Lung (tissue), 17 donors: ENCODE measurements at places on chromosomes 3 and 15. TPM values are rescaled to one million over a fixed set of nuclear protein-coding genes. Genes with fewer than 3 reads are reported as not detected.

The TRPM7 gene
- 77.7 TPM for total RNA-seq

The CIB2 gene
- total RNA-seq, result 2.8 TPM

The DALRD3 gene
- 37.7 TPM for total RNA-seq

The ARHGEF26 gene
- 45.5 TPM for total RNA-seq

The BCL2A1 gene
- total RNA-seq, result 27.4 TPM

The DPPA4 gene
- total RNA-seq, result 1.8 TPM

The SLITRK3 gene
- total RNA-seq, result 0.28 TPM

The SLC22A13 gene
- total RNA-seq, result not detected

The CTXND1 gene
- 2.4 TPM for total RNA-seq

DNA sequence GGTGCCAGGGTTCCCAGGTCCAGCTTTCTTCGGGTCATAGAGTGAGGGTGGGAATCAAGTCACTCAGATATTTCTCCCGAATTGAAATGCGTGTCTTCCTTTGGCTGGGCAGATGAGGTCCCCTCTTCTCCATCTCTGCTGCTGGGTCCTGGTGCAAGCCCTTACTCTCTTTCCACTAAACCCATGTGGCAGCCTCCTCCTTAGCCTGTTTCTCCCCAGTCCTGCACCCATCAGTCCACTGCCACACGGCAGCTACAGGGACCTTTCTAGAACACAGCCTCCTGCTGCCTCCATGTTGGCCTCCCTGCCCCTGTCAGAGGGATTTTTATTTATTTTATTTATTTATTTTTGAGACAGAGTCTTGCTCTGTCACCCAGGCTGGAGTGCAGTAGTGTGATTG lies 237.4 kb upstream of the CTDSPL start:
- H3K27me3 ChIP-seq, result no peaks in the 10 kb centered on the region
- no peak overlapping the region for H3K4me3 ChIP-seq
- peaks cover 29% of the 10 kb centered on the region for H3K4me1 ChIP-seq
- H3K27ac ChIP-seq, result no peak overlapping the region
- no peak for DNase-seq
- peaks cover 2% of the 10 kb centered on the region for H3K36me3 ChIP-seq

DNA sequence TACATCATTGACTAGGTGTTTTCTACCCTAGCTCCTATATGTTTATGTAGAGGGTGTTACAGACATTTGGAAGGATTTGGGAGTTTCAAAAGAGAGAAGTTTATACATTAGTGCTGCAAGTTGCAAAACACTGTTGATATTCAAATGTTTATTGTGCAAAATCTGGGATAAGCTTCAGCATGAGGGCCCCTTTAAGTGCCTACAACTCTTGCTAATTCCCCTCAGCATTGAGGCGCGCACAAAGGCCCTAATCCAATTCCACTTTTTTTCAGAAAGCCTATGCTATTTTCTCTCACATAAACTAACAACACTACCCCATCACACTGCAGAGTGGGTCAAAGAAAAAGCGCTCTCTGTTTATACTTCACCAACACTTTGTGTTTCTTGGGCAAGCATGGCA lies 208.0 kb downstream of the NR2F2 start:
- no peaks in the 10 kb centered on the region for H3K27me3 ChIP-seq
- no peaks in the 10 kb centered on the region for H3K36me3 ChIP-seq
- H3K27ac ChIP-seq, result no peak overlapping the region
- peak; percentile 45 for DNase-seq
- no peaks in the 10 kb centered on the region for H3K4me1 ChIP-seq

DNA sequence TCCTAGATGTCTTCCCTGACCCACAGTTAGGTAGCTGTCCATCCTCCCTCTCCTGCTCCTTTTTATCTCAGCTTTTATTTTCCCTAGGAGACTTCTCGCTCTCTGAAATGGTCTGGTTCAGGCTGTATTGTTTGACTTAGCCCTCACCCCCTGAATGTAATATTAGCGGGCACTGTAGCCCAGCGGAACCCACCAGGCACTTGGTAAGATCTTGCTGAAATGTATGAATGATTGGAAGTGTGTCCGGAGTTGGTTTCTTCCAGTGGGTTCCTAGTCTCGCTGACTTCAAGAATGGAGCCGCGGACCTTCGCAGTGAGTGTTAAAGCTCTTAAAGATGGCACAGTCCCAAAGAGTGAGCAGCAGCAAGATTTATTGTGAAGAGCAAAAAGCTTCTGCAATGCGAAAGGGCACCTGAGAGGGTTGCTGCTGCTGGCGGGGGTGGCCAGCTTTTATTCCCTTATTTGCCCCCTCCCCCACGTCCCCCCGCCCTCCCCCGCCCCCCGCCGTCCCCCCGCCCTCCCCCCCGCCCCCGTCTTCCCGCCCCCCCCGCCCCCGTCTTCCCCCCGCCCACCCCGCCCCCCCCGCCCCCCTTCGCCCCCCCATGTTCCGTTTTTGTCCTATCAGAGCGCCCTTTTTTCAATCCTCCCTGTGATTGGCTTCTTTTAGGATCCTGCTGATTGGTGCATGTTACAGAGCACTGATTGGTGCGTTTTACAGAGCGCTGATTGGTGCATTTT lies 694 bp upstream of the EEFSEC start:
- H3K36me3 ChIP-seq, result peaks cover 14% of the 10 kb centered on the region
- no peak overlapping the region for H3K4me3 ChIP-seq
- DNase-seq, result no peak
- H3K4me1 ChIP-seq, result no peaks in the 10 kb centered on the region
- no peaks in the 10 kb centered on the region for H3K27me3 ChIP-seq
- peak overlapping the region; percentile 91 for H3K27ac ChIP-seq

- peaks cover 29% of the 10 kb centered on the region for H3K36me3 ChIP-seq
- DNase-seq, result no peak
- no peaks in the 10 kb centered on the region for H3K4me1 ChIP-seq
- no peak overlapping the region for H3K4me3 ChIP-seq
- no peaks in the 10 kb centered on the region for H3K27me3 ChIP-seq
These were observed 55.4 kb downstream of the SETD2 start for GRCh38 chr3:47108546-47108945.

GRCh38 chr3:58191361-58191991 lies 19.3 kb downstream of the DNASE1L3 start:
- H3K36me3 ChIP-seq, result no peaks in the 10 kb centered on the region
- no peak for DNase-seq
- no peak overlapping the region for H3K4me3 ChIP-seq
- no peaks in the 10 kb centered on the region for H3K4me1 ChIP-seq
- no peak overlapping the region for H3K27ac ChIP-seq

DNA sequence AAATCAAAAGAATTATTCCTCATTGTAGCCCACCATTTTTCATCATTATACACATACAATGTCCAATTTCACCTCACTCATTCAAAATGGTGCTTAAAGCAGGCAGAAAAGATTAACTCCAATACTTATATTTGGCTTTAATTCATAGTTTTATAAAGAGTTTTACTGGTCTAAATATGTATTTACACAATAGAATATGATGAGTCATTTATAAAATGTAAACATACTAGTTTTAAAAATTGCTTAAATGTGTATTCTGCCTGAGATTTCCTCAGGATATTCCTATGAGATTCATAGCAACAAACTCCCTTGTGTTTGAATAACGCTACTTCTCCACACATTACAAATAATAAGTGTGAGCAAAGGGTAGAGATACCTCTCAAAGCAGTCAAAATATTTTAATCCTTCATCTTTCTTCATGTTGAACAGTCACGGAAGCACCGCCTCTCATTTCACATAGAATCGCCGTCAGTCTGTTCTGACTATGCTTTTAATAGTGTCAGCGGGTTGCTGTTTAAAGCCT lies 75.7 kb upstream of the GBE1 start:
- no peaks in the 10 kb centered on the region for H3K36me3 ChIP-seq
- peaks cover 7% of the 10 kb centered on the region for H3K4me1 ChIP-seq
- no peak overlapping the region for H3K4me3 ChIP-seq

GRCh38 chr15:32965897-32966296 lies 228.6 kb downstream of the FMN1 start:
- H3K27me3 ChIP-seq, result no peaks in the 10 kb centered on the region
- H3K4me3 ChIP-seq, result no peak overlapping the region
- H3K4me1 ChIP-seq, result no peaks in the 10 kb centered on the region
- peak overlapping the region; percentile 42 for H3K27ac ChIP-seq
- DNase-seq, result no peak

DNA sequence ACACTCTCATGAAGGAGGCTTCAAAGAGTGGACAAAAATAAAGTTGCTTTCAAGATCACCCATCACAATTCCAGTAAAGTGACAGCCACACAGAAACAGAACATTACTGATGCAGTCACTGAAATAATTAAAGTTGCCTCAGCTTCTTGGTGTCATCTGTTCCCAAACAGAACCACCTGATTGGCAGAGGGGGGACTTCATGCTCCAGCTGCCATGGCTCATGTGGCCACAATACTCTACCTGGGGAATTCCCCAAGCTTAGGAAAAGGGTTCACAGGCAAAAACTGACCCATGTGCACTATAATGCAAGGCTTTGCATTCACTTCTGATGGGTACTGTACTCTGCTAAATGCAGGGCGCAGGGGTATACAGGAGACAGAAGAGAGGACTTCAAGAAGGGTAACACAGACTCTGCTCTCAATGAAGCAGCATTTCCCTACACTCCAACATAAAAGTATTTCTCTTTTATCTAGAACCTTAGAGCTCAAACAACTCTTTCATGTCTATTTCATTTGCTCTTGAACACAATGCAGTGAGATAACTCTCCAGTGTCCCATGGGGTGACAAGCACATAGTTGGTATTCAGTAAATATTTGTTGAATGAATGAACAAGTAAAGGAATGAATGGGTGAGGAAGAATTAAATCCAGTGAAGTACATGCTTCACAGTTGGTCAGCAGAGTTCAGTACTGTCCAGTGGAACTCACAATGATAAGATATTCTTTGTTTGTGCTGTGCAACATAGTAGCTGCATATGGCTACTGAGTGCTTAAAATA lies 8.6 kb upstream of the CTNNB1 start:
- H3K4me3 ChIP-seq, result no peak overlapping the region
- H3K27ac ChIP-seq, result no peak overlapping the region
- DNase-seq, result no peak
- no peaks in the 10 kb centered on the region for H3K4me1 ChIP-seq
- no peaks in the 10 kb centered on the region for H3K36me3 ChIP-seq

DNA sequence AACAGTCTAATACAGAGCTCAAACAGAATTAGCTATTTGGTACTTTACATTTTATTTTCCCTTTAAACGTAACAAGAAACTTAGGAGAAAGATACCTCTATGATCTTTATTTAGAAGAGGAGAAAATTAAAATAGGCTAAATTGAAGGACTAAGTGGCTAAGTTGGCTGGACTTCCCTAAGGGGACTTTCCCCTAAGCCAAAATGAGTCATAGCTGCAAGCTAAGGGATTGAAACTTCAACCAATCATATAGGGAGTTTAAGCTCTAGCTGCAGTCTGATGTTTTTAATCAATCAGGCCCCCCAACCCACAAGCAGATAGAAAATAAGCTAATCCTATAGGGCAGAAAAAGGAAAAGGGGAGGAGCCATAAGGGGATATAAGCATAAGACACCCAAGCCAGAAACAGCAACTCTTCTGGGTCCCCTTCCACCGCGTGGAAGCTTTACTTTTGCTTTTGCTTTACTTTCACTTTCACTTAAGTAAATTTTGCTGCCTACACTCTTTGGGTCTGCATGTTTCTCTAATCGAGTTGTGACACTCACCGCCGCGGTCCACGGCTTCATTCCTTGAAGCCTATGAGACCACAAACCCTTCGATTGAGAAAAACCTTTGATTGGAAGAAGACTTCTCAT lies 1108.5 kb upstream of the EPHA6 start:
- DNase-seq, result no peak
- no peak overlapping the region for H3K4me3 ChIP-seq
- no peaks in the 10 kb centered on the region for H3K36me3 ChIP-seq
- no peak overlapping the region for H3K27ac ChIP-seq
- H3K27me3 ChIP-seq, result no peaks in the 10 kb centered on the region
- H3K4me1 ChIP-seq, result no peaks in the 10 kb centered on the region

GRCh38 chr15:85913461-85913860 lies 118.7 kb upstream of the KLHL25 start:
- no peaks in the 10 kb centered on the region for H3K27me3 ChIP-seq
- no peaks in the 10 kb centered on the region for H3K36me3 ChIP-seq
- H3K4me1 ChIP-seq, result no peaks in the 10 kb centered on the region
- H3K4me3 ChIP-seq, result no peak overlapping the region
- no peak for DNase-seq

DNA sequence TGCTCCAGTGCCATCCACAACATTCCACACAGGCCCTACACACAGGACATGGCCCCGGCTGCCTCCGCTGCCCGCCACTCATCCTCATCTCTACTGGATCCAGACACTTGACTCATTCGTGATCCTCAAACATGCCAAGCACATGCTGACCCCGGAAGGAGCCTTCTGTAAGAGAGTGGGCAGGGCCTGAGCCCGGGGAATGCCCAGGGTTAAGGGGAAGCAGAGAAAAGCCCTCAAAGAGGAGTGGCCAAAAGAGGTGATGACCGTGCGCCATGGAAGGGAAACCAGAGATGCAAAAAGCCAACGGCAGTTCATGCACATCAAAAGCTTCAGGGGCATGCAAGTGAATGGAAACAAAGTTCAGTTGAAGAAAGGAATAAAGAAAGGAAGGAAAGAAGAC lies 46.1 kb downstream of the RFTN1 start:
- no peaks in the 10 kb centered on the region for H3K36me3 ChIP-seq
- no peak overlapping the region for H3K4me3 ChIP-seq
- DNase-seq, result no peak
- no peaks in the 10 kb centered on the region for H3K27me3 ChIP-seq
- H3K4me1 ChIP-seq, result peaks cover 10% of the 10 kb centered on the region
- H3K27ac ChIP-seq, result no peak overlapping the region

- H3K4me1 ChIP-seq, result peaks cover 9% of the 10 kb centered on the region
- no peak for DNase-seq
- no peak overlapping the region for H3K27ac ChIP-seq
- no peak overlapping the region for H3K4me3 ChIP-seq
These were observed 83.2 kb upstream of the EOMES start for GRCh38 chr3:27805282-27805681.

DNA sequence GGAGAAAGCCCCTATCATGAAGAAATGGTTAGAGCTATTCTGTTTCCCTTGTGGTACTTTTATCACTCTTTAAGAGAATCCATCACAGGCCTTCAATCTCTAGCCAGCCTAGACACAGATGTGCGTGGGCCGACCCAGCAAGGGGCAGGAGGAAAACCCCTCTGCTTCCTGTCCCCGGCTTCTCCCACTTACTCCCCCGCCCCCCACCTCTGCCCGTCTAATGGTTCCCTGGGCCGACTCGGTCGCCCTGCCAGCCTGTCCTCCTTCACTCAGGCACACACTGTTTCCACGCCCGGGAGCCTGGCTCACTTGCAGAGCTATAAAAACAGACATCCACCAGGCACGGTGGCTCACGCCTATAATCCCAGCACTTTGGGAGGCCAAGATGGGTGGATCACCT lies 58.3 kb upstream of the TFRC start:
- no peak for DNase-seq
- H3K36me3 ChIP-seq, result no peaks in the 10 kb centered on the region
- no peaks in the 10 kb centered on the region for H3K4me1 ChIP-seq
- no peaks in the 10 kb centered on the region for H3K27me3 ChIP-seq
